ENCODE measurements at places on chromosomes 6 and 20. TPM values are rescaled to one million over a fixed set of nuclear protein-coding genes. Genes with fewer than 3 reads are reported as not detected.

GLP1R gene
- 0.10 TPM for total RNA-seq

ENPP5 gene
- total RNA-seq, result 0.42 TPM

CFAP61 gene
- total RNA-seq, result not detected

RAD21L1 gene
- 0.10 TPM for total RNA-seq

PRSS35 gene
- 0.10 TPM for total RNA-seq

BTNL2 gene
- not detected for total RNA-seq

OR2H1 gene
- total RNA-seq, result not detected

C6orf118 gene
- total RNA-seq, result not detected

MLN gene
- total RNA-seq, result not detected

SPDEF gene
- total RNA-seq, result 0.31 TPM

CDK19 gene
- 7.9 TPM for total RNA-seq

MOG gene
- total RNA-seq, result not detected

IP6K3 gene
- total RNA-seq, result not detected

TMEM244 gene
- total RNA-seq, result 0.52 TPM

SPAG4 gene
- total RNA-seq, result 5.9 TPM

CLIC5 gene
- total RNA-seq, result 0.52 TPM

SRSF6 gene
- total RNA-seq, result 124 TPM
